ENCODE measurements at places on chromosomes 6 and 20.

- H3K27me3 ChIP-seq, result no peaks in the 10 kb centered on the region
- H3K4me3 ChIP-seq, result no peak overlapping the region
- no peak overlapping the region for H3K27ac ChIP-seq
- no peaks in the 10 kb centered on the region for H3K36me3 ChIP-seq
Observed at GRCh38 chr6:151001387-151002056, 136.0 kb downstream of the MTHFD1L start.

- H3K36me3 ChIP-seq, result no peaks in the 10 kb centered on the region
- no peak overlapping the region for H3K27ac ChIP-seq
- no peaks in the 10 kb centered on the region for H3K27me3 ChIP-seq
Observed at GRCh38 chr6:139275279-139276055, 16.3 kb downstream of the TXLNB start.

GRCh38 chr6:1965596-1966224 is 279.7 kb downstream of the GMDS start:
- no peaks in the 10 kb centered on the region for H3K36me3 ChIP-seq
- no peaks in the 10 kb centered on the region for H3K27me3 ChIP-seq
- no peak overlapping the region for H3K27ac ChIP-seq
- DNase-seq, result no peak
- no peaks in the 10 kb centered on the region for H3K4me1 ChIP-seq
- no peak overlapping the region for H3K4me3 ChIP-seq

GRCh38 chr20:37704955-37705354 is 11.1 kb downstream of the CTNNBL1 start:
- DNase-seq, result no peak
- H3K27me3 ChIP-seq, result no peaks in the 10 kb centered on the region
- H3K4me3 ChIP-seq, result no peak overlapping the region
- H3K4me1 ChIP-seq, result no peaks in the 10 kb centered on the region

GRCh38 chr6:1838604-1839213 is 229.0 kb downstream of the FOXC1 start:
- H3K36me3 ChIP-seq, result no peaks in the 10 kb centered on the region
- H3K27me3 ChIP-seq, result no peaks in the 10 kb centered on the region
- no peak overlapping the region for H3K4me3 ChIP-seq
- DNase-seq, result no peak

GRCh38 chr6:28940294-28940857 is 16.6 kb upstream of the TRIM27 start:
- peak overlapping the region; percentile 77 for H3K4me3 ChIP-seq
- peak; percentile 70 for DNase-seq
- no peak overlapping the region for H3K27ac ChIP-seq
- H3K4me1 ChIP-seq, result peaks cover 4% of the 10 kb centered on the region
